ENCODE measurements at places on chromosomes 3 and 15. TPM values are rescaled to one million over a fixed set of nuclear protein-coding genes. Genes with fewer than 3 reads are reported as not detected.

Gene OSBPL10
- total RNA-seq, result 10.7 TPM

Gene IQCH
- 5.7 TPM for total RNA-seq

Gene ZBED2
- 0.13 TPM for total RNA-seq

Gene PYGO1
- total RNA-seq, result 4.4 TPM

Gene AMIGO3
- not detected for total RNA-seq

Gene SLC24A5
- not detected for total RNA-seq

Gene GOLGA6L7
- not detected for total RNA-seq

Gene ZNF710
- total RNA-seq, result 6.9 TPM

Gene MTFMT
- 9.3 TPM for total RNA-seq

Gene TUSC7
- not detected for total RNA-seq

Gene NAALADL2
- total RNA-seq, result 15.9 TPM

Gene OR5K2
- not detected for total RNA-seq

Gene CLPX
- total RNA-seq, result 37.7 TPM

Gene PLAAT1
- not detected for total RNA-seq

Gene PLA2G4E
- total RNA-seq, result not detected

Gene GOLGA6L9
- 1.1 TPM for total RNA-seq

Gene SELENOT
- total RNA-seq, result 145 TPM

Gene TMA7
- total RNA-seq, result 433 TPM

Gene STRA6
- 0.06 TPM for total RNA-seq

Gene PTH1R
- total RNA-seq, result 0.13 TPM

Gene SLC6A1
- total RNA-seq, result under 0.01 TPM

Gene SEMA5B
- 3.6 TPM for total RNA-seq

Gene ZBTB20
- 37.1 TPM for total RNA-seq
